ENCODE measurements at places on chromosomes 1 and 21. TPM values are rescaled to one million over a fixed set of nuclear protein-coding genes. Genes with fewer than 3 reads are reported as not detected.

FAM89A gene
- total RNA-seq = 2.4 TPM

TRPM2 gene
- 0.92 TPM for total RNA-seq

COL6A2 gene
- total RNA-seq = 138 TPM

FCGR3A gene
- total RNA-seq = 0.32 TPM

LHX8 gene
- 0.25 TPM for total RNA-seq

ZP4 gene
- total RNA-seq = not detected

LINGO4 gene
- not detected for total RNA-seq

MX2 gene
- total RNA-seq = 4.0 TPM

HES5 gene
- total RNA-seq = 0.21 TPM

LCE1F gene
- total RNA-seq = not detected

ZDHHC18 gene
- total RNA-seq = 29.8 TPM

PLA2G2D gene
- total RNA-seq = not detected

PRRX1 gene
- total RNA-seq = 0.31 TPM

RIMS3 gene
- 19.9 TPM for total RNA-seq

CD160 gene
- total RNA-seq = not detected

DHCR24 gene
- total RNA-seq = 336 TPM

OR2M4 gene
- not detected for total RNA-seq

HES2 gene
- 1.9 TPM for total RNA-seq

NCF2 gene
- total RNA-seq = 0.41 TPM

G0S2 gene
- total RNA-seq = 0.81 TPM

KCNN3 gene
- total RNA-seq = 1.3 TPM

ZC3H11A gene
- total RNA-seq = 75.2 TPM

ASB17 gene
- not detected for total RNA-seq

FNDC5 gene
- total RNA-seq = 1.2 TPM

OR2L2 gene
- total RNA-seq = 0.05 TPM

KRTAP10-2 gene
- 0.16 TPM for total RNA-seq

SYTL1 gene
- total RNA-seq = 19.7 TPM

SLC25A34 gene
- 2.0 TPM for total RNA-seq

MIXL1 gene
- total RNA-seq = 6.4 TPM

AMY2A gene
- 0.55 TPM for total RNA-seq

FCN3 gene
- total RNA-seq = 1.3 TPM

METTL18 gene
- 10.1 TPM for total RNA-seq

TXNIP gene
- total RNA-seq = 76.8 TPM

MATN1 gene
- 0.24 TPM for total RNA-seq

SYPL2 gene
- total RNA-seq = 3.7 TPM

LAPTM5 gene
- 1.3 TPM for total RNA-seq

TMCO2 gene
- not detected for total RNA-seq

PM20D1 gene
- total RNA-seq = 0.23 TPM

OR10Z1 gene
- not detected for total RNA-seq

OLFM3 gene
- 0.32 TPM for total RNA-seq

CD1D gene
- total RNA-seq = 4.7 TPM

SPAG17 gene
- total RNA-seq = 0.71 TPM
